ENCODE measurements at places on chromosomes 7 and 10. TPM values are rescaled to one million over a fixed set of nuclear protein-coding genes. Genes with fewer than 3 reads are reported as not detected.

Gene IL15RA
- 2.3 TPM for total RNA-seq

Gene PTF1A
- total RNA-seq, result not detected

Gene GRID1
- 0.29 TPM for total RNA-seq

Gene NUB1
- 36.9 TPM for total RNA-seq

Gene VSTM2A
- total RNA-seq, result not detected

Gene TAS2R3
- not detected for total RNA-seq

Gene CCL26
- 8.9 TPM for total RNA-seq

Gene INSIG1
- total RNA-seq, result 14.5 TPM

All from A549 treated with AZD2906 at 1 μM for 4 hours (cell line).